Fibroblast of villous mesenchyme (primary cell): ENCODE measurements at places on chromosomes 16 and 17.

DNA sequence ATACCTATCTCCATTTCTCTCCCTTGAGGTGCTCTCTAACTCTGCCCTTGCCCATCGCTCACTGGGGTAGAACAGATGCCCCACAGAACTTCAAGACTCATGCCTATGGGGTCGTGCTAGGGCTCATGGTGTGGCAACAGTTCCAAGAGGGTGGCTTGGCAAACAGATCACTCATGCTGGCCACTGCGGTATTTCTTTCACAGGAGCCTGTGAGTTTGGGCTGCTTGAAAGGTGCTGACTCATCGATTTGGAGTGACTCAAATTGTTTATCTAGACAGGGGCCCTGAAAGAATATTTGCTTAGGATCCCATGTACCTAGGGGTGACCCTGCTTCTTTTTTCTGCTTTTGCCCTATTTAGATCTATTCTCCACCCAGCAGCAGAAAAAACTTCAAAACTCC, 69.9 kb downstream of the IRX5 start:
- DNase-seq: no peak

- no peak for DNase-seq
These were observed 76.7 kb downstream of the RNF213 start for GRCh38 chr17:80337195-80337895.

DNA sequence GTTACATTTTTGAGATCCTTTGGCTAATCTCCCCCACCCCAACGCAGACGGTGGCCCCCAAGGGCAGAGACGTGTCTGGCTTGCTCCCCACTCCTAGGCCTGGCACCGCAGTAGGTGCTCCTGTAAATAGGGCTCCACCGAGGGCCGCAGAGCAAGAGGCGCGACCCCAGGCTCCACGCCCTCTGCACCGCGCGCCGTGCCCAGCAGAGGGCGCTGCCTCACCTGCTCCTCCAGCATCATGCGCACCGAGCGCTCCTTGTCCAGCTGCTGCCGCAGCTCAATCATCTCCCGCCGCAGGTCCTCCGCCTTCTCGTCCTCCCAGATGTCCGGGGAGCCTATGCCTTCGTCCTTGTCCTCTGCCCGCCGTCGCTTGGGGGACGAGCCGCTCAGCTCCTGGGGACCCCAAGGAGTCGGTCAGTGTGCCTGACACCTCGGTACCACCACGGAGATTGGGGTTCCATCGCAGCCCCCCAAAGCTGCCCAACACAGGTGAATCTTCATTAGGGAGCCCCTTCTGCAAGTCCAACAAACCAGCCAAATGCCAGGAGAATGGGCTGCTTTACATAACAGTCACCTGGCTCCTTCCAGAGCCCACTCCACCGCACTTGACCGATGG, 11.2 kb downstream of the TFAP4 start:
- peak; percentile 59 for DNase-seq

DNA sequence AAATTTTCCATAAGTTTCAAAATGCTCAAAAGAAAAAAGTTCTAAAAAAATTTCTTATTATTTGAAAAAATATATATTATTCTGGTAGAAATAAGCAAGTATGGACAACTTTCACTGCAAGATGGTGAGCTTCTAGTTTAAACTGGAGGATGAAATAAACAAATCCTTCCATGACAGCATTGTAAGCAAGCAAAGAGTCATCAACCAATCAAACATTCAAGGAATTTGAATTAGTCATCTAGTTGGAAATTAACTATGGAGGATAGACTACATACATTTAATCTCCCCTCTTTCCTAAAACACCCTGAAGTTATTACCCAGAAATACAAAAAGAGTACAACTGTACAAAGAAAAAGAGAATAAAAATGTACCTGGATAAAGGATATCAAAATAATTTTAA, 51.0 kb upstream of the IRX5 start:
- no peak for DNase-seq

GRCh38 chr17:64162554-64162953, 32.6 kb upstream of the ERN1 start:
- no peak for DNase-seq

DNA sequence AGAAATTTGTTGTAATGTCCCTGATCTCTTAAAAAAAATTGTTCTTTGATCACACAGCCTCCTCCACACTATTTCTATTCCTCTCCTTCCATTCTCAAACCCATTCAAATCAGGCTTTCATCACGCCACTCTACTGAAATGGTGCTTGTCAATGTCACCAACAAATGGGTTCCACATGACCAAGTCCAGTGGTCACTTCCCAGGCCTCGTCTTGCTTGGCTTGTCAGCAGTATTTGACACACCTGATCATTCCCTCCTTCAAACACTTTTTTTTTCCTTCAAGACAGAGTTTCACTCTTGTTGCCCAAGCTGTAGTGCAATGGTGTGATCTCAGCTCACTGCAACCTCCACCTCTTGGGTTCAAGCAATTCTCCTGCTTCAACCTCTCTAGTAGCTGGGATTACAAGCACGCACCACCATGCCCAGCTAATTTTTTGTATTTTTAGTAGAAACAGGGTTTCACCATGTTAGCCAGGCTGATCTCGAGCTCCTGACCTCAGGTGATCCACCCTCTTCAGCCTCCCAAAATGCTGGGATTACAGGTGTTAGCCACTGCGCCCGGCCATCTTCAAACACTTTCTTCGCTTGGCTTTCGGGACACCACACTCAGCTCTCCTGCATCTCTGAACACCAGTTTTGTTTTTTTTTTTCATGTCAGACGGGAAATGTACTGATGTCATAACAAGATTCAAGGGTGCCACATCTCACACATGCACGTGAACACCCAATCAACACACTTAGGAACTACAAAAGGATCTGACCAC, 18.3 kb downstream of the NQO1 start:
- no peak for DNase-seq

- no peak for DNase-seq
These were observed 695 bp upstream of the TMEM204 start for GRCh38 chr16:1532771-1533170.

DNA sequence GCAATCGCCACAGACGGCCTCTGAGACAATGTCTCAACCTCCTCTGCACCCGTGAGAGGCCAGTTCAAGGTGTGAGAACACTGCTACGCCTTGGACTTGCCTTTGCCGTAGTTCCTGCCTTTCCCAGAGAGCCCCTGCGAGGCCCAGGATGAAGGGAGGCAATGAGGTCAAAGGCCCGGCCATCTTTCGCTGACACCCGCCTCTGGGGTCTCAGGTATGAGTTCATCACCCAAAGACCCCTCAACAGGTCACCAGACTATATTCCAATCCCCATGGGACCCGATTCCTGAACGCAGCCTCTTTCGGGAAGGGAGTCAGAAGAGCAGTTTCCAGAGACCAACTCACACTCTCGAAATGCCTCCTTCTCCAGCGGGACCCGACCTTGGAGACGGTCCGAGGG, 573.5 kb downstream of the KCNJ18 start:
- no peak for DNase-seq

DNA sequence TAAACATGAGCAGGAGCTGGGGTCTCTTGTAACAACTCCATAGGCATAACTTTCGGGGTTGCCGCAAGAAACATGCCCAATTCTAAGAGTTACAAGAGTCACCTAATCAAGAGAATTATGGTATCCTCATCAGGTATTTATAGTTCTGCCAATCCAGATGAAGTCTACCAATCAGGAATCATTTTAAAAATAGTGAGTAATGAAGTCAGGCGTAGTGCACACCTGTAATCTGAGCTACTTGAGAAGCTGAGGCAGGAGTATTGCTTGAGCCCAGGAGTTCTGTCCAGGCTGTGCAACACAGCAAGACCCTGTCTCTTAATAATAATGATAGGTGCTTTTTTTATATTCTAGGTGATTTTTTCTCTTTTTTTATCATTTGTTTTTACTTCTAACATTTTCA, 128.5 kb upstream of the RBL2 start:
- DNase-seq: no peak

DNA sequence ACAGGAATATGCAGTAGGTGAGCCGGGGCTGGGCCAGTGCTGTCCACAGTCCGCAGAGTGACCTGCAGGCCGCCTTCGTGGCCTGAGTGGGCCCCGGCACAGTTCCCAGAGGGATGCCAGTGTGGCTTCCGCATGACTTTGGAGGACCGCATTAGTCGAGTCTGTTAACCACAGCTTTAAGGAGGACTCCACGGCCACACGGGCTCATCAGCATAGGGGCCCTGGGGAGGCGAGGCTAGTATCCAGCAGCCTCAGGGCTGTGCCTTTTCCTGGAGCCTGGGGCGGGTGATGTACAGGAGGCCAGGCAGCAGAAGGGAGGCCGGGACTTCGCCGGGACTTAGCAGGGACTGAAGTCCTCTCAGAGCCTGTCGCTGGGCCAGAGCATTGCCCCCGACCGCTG, 13.2 kb downstream of the TSC2 start:
- DNase-seq: no peak
